ENCODE measurements at places on chromosomes 11 and 22.

GRCh38 chr11:28878025-28878424 lies 769.8 kb downstream of the METTL15 start:
- DNase-seq, result no peak

DNA sequence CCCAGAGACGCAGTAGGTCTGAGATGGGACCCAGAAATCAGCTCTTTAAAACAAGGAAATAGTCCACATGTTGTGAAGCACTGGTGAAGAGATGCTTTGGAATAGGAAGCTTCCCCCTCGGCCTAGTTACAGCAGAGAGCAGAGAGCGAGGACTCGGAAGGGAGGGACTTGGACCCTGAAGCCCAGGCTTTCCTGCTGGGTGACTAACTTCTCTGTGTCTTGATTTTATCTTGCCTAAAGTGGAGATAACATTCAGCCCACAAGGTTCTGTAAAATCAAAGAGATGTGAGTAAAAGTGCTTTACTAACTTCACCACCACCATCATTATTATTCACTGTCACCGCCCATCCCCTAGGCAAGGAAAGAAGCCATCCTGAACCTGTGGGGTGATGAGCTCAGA lies 58.4 kb downstream of the THAP12 start:
- DNase-seq, result no peak

DNA sequence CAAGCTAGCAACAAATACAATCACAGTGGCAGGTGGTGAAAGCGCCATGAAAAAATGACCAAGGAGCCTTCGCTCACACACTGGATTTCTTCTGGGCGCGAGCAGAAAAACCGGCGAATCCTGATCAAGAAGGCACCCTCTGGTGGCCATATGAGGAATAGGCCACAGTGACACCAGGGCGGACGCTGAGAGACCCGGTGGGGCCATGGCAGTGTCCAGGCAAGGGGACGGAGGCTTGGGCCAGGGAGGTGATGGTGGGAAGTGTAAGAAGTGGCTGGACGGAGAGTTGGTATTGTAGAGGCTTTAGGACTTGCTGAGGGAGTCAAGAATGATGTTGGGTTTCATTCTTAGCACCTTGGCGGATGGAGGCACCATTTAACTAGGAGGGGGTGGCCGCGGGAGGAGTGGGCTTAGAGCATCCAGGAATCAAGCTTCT lies 16.9 kb upstream of the RAC2 start:
- DNase-seq, result peak; percentile 79

DNA sequence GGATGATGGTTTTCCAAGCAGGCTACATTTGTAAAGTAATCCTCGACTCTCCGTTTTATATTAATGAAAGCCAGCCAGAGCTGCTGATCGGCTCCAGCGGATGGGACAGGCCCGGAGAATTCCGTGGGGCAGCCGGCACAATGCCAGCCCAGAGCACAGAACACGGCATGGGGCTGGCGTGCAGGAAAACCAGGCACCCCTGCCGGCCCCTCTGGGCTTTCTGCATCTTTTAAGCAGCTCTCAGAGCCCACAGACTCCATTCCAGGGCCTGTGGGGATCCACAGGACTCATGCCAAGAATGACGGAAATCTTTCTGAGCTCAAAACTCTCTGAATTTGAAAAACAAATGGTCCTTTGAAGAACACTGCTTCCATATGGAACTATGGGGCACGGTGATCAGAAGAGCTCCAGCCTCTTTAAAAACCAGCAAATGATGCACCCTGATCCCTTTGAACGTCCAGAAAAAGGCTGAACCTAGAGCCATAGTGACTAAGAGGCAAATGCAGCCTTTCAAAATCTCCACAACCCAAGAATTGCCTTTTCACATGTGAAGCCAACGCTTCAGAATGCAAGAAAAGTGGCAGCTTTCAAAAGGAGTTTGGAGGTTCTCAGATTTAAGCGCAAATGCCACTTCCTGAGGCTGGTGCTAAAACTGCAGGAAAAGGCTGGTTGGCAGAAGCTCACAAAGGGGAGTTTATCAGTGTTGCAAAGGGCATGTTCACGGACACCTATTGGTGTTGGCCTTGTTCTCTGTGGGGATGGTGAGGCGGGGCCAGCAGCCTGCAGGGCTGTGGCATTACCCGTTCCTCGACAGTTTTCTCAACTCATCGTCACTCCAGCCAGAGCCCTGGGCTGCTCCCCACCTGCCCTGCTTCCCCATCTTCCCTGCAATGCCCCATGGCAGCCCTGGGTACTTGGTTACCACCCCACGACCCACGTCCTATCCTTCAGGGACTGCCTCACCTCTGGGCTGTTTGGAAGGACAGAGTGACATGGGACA lies 212.5 kb downstream of the CTTN start:
- peak; percentile 87 for DNase-seq

DNA sequence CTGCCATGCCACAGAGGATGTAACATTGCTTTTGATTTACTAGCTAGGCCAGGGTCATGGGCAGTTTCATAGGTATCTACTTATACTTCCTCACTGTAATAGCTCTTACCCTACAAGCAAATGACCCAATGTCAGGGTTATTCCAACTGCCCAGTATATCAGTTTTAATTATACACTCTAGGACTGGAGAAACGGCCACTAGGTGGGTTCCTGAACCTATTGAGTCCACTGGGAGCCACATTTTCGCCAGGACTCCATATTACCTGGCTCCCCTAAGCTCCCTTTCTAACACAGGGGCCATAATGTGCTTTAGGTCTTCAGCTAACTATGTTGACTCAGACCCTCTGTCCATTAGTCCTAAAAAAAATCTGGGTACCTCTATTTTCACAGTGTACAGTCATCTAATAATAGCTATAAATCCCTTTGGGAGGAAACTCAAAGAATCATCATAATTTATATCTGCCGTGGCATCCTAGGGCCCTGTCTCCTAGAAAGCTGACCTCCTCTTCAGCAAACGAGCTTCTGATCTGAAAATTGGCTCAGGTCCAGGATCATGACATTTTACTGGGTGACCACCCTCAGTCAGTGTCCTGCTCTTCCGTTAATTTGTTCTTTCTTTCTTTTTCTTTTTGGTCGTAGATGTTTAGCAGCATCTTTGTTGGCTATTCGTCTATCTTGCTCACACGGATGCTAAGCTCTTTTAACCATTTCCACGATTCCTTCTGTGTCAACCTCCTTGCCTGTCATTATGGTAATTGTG lies 244.3 kb downstream of the FAM76B start:
- peak; percentile 12 for DNase-seq

DNA sequence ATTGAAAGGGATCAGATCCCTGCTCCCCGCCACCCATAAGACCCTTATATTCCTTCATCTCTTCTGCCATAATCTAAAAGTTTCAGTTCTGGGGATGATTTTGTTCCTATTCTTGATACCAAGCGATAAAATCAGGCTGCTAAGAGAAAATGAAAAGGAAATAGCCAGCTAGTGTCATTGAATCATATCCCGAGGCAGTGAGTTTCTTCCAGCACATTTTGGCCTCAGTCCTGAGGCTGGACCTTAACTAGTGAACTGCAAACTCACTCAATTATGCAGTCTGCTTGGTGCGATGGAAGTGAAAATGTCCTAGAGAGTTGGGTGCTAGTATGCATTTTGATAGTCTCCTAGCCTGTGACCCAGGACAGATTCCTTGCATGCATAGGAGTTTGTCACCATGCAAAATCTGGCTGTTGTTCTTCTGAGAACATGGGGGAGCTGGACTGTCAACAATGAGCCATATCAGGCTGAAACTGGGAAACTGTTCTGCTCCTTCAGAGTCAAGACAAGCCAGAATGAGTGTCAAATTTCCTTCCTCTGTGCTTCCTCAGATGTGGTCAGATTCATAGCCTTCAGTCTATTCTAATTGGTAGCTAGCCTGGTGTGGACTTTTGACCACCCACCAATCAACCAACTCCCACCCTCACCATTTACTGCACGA lies 102.9 kb downstream of the CCDC81 start:
- DNase-seq, result no peak

All from RPMI8226 (cell line).